Ovary (tissue), 10 donors: ENCODE measurements at places on chromosomes 1 and 21.

DNA sequence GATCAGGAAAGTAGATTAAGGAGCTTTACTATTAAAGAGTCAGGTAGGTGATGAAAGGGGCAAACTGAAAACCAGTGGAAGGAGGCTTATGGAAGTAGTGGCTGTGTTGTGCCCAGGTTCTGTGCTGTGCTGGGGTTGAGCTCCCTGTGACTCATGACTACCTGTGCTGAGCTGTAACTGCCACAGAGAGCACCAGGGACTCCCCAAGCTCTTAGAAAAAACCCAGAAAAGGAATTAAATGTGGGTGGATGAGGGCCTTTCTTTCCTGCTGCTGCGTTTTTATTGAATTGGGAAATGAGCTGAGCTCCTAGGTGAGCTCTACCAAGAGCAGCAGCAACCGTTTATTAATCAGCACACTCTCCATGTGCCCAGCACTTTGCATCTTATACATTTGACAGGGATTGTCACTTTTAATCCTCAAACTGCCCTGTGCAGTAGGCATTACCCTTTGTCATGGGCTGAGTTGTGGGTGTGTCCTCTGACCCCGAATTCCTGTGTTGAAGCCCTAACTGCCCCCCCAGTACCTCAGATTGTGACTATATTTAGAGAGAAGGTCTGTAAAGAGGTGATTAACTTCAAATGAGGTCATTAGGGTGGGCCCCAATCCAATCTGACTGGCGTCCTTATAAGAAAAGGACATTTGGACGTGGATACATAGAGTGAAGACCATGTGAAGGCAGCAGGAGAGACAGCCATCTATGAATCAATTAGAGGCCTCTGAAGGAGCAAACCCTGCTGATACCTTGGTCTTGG is 65.4 kb downstream of the AK4 start:
- DNase-seq, result no peak

DNA sequence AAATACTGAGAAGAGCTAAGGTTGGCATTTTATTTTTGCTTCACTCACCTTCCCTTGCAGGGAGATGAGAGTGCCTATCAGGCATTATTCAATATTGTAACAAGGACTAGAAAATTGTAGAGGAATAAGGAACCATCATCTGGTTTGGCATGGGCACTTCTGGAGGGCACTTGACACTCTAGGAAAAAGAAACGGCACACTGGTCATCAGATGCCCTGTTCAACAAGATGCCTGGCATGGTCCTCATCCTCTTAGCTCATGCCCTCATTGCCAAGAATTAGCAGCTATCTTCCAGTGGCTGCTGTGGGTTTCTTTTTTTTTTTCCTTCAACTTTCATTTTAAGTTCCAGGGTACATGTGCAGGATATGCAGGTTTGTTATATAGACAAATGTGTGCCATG is 95.1 kb upstream of the ESRRG start:
- no peak for DNase-seq

DNA sequence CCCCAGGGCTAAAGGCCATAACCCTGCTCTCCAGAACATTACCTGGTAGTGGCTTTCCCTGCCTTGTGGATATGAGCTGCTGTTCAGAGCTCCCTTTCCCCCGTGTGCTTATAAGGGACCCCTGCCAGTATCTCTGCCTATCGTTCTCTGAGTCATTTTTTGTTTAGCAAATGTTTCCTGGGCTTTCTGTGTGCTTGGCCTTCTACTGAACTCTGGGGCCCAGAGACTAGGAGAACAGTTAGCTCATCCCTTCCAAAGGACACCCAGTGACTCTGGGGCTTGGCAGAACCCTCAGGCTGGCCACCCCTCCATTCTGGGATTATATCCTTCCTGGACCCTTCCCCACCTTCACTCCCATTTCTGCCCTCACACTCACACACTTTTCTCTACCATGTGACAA is 80.8 kb upstream of the POU3F1 start:
- no peak for DNase-seq

DNA sequence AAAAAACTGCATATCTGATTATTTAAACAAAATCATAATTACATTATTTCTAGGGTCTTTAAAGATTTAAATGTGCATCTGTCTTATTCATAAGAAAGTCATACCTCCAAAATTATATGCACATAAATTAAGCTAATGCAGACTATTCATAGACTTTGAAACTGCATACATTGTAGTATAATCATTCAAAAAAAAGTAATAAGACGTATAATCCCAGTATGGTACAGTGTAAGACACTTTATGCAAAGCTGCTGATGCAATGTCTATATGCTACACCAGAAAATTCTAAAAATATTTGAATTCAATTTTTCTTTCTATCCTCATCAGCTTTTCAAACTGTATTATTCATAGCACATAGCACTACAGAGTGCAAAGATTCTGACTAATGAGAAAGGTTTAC is 22.0 kb downstream of the BRINP3 start:
- DNase-seq, result no peak

DNA sequence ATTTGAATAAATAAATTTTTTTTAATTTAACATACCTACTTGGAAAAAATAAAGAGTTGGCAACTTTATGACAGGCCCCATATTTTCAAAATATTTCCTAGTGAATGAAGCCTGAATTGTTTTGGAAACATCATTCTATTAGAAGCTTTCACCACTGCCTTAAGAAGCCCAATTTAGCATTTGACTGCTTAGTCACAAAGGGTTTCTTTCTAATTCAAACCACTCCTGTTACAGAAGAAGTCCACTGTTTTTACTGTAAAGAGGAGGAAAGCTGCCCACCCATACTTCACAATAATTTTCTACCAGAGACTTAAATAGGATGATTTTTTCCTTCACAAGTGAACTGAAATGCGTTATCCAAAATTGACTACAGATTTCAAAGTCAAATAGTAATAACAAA is 534.6 kb upstream of the PTBP2 start:
- no peak for DNase-seq

DNA sequence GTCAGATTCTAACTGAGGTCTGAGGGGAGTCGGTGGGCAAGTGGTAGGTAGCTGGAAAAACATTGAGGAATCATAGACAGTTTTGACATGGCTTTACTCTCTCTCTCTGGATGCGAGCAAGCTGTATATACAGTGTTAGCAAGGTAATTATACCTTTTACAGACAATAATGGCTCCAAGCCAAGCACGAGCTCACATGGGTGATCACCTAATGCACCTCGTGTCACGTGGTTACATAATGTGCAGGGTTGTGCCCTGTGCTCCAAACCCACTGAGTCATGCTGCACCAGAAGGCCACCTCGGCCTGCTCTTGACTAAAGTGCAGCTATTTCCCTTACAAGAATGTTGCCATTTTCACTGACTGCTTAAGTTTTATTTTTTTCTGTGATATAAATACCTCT is 7.6 kb upstream of the CLCA2 start:
- no peak for DNase-seq

DNA sequence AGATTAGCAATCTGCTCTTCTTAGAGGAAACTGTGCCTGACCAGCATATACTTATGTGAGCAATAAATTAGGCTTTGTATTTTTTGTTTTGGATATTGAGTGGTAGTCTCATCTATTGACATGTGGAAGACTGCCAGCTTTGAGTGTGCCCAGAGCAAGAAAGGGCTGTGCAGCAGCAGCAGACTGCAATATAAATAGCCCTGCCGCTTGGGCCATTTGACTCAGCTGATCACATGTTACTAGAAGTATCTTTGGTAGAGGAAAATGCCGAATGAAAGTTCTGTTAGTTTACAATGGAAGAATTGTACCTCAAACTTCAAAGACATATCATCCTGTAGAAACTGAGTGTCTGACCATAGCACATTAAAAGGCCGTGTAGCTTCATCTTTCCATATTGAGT is 9.1 kb upstream of the PSMB2 start:
- no peak for DNase-seq

DNA sequence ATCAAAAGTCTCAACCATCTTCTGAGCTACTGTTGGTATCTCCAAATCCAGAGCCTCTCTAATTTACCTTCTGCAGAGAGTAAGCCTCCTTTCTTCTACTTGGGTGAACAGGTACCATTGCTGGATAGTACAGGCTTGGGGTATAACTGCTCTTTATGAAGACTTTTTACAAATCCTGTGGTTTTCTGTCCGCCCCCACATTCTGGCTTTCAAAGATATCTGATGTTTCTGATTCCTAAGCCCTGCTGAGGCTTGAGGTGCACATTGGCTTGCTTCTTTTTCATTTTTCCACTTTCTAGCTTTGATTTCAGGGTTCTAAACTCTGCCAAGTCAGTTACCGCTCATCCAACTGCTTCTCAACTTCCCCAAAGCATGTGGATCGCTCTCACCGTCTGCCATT is 37.1 kb downstream of the TENT5C start:
- DNase-seq, result no peak

DNA sequence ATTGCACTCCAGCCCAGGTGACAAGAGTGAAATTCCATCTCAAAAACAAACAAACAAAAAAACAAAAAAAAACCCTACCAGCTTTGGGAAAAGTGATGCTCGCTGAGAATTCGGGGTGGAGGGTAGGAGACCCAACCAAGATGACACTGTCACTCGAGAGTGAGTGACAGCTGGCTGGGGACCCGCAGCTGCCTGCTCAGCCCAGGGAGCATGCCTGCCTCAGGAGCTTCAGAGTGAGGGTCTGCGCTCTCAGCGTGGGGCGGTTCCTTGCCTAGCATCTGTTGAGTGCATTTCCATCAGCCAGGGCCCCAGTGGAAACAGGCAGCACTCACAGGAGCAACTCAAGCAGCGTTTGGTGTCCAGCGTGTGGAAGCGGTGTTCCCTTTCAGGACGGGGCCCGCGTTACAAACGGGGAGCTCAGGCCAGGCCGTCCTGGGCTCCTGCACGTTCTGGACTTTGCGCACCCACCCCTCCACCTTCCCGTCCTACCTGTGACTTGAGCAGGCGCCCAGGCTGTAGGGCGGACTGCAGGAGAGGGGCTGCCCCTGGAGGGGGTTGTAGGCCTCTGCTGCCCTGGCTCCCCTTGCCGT is 5.9 kb downstream of the CSTB start:
- no peak for DNase-seq

DNA sequence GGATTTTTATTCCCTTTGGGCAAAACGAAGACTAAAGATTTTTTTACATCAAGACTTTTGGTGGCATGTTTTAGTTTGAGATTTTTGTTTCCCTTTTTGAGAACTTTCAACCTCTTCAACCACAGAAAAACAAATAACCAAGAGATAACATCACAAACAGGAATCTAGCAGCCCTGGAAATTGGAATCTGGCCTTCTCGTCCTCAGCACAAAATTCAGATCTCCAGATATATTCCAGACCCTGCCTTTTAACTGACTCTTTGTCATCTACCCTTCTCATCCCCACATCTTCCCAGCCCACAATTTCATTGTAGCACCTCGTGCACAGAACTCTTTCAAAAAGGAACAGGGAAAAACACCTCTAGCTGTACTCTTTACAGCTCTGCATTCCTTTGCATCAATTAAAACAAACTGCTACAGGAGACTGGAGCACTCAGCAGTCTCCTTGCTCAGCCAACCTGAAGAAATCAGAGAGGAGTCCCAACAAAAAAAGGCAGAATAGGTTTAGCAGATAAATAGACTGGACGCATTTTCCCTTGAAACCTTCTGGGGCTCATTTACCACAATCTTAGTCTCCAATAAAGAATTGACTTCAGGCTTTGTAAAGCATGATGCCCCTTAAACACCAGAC is 251.0 kb downstream of the TTLL7 start:
- no peak for DNase-seq

DNA sequence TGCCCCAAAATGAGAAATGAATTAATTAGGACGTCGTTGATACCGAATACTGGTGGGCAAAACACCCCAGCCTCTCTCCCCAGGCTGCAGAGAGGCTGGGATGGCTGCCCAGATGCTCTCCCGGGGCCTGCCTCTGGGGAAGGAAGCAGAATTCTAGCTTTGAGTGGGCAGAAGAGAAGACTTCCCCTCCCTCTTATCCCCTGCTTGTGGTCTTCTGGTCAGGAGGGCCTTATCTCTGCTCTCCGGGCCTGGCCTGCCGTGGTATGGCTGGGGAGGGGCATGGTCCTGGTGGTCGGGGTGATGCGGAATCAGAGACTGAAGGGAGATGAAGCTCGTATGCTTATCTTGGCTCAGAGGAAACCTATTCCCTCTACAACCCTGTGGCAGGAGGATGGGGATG is 9.8 kb upstream of the CSF3R start:
- no peak for DNase-seq

DNA sequence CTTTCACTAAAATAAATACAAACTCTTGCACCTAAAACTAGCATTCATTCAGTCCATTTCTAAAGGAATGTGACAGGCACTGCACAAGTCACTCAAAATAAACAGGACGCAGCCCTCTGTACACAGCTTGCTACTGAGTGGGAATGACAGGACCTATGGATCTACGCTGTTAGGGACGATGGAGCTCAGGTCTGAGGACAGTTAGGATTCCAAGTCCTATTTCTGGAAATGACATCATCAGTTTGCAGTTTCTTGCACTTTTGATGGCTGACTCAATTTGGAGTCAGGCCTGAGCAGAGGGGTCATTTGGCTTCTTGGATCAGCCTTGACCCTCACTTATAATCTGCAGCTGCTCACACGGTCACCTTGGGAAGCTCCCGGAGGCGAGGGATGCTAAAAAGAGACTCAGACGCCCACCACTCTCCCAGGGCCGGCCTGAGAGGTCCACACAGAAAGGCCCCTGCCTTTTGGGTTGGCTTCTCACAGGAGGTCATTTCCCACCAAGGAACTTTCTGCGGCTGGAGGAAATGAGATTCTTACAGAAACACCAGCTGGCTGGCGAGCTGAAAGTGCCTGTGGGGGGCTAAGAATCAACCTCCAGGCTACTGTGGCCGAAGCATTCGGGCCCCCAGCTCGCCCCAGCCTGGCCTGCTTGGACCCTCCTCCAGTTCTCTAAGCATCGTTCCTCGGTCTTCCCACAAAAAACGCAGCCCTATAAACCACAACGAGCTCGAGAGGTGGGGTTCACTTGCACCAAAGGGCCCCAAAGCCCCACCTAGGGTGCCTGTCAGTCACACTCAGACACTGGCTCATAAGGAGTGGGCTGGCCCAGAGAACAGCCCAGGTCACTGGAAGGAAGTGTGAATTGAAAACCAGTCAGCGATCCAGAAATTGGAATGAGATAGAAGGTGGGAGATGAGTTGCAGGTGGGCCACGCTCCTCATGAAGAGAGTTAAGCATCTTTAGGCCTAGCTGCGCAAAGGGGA is 8.9 kb upstream of the PDE9A start:
- no peak for DNase-seq

DNA sequence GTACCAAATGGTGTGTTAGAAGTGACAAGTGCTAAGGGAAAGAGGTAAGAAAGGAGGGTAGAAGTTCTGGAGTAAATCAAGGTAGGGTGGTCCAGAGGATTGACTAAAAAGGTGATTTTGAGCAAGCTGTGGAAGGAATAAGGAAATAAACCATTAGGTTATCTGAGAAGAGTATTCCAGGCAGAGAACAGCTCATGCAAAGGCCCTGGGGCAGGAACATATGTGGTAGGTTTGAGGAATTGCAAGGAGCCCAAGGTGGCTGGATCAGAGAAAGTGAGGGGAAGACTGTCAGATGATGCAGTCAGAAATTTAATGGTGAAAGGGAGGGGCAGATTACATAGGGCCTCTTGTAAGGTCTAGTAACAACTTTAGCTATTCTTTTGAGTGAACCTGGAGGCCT is 302.6 kb downstream of the PBX1 start:
- no peak for DNase-seq

GRCh38 chr1:87061742-87062156 is 147.3 kb downstream of the HS2ST1 start:
- DNase-seq, result no peak
